Myometrial cell (primary cell): ENCODE measurements at places on chromosomes 3 and 15. TPM values are rescaled to one million over a fixed set of nuclear protein-coding genes. Genes with fewer than 3 reads are reported as not detected.

The SLC49A4 gene
- total RNA-seq: 11.0 and 11.2 TPM in 2 replicates

The HIGD2B gene
- total RNA-seq: not detected in 2 replicates

The SHC4 gene
- total RNA-seq: 1.9 and 2.9 TPM in 2 replicates

The C2CD4B gene
- total RNA-seq: not detected in 2 replicates

The GOLGA6L25 gene
- not detected in 2 replicates for total RNA-seq

The FHIT gene
- total RNA-seq: not detected in 2 replicates

The ROPN1B gene
- total RNA-seq: not detected in 2 replicates

The CAMK2N2 gene
- not detected in 2 replicates for total RNA-seq
